ENCODE measurements at places on chromosomes 3 and 15.
A peak's percentile ranks its signal among the peaks of the same experiment; 100 is the strongest.

DNA sequence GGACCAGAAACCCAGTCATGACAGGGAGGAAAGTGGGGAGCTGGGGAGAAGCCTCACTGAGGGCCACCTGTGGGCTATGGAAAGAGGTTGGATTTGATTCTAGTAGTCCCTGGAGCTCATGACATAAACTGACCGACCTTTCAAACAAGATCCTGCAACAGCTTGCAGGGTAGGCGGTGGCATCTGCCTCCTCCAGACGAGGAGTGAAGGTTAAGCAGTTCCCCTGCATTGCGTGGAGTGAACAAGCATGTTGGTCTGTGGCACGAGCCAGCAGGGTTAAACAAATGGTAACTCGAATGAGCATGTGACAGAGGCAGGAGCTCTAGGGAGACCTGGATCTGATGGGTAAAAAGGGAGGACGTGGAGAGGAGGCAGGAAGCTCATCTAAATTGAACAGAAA is 12.7 kb downstream of the TGM4 start:
- DNase-seq = no peak

GRCh38 chr3:106792716-106793115 is 584.5 kb upstream of the CCDC54 start:
- DNase-seq = no peak

DNA sequence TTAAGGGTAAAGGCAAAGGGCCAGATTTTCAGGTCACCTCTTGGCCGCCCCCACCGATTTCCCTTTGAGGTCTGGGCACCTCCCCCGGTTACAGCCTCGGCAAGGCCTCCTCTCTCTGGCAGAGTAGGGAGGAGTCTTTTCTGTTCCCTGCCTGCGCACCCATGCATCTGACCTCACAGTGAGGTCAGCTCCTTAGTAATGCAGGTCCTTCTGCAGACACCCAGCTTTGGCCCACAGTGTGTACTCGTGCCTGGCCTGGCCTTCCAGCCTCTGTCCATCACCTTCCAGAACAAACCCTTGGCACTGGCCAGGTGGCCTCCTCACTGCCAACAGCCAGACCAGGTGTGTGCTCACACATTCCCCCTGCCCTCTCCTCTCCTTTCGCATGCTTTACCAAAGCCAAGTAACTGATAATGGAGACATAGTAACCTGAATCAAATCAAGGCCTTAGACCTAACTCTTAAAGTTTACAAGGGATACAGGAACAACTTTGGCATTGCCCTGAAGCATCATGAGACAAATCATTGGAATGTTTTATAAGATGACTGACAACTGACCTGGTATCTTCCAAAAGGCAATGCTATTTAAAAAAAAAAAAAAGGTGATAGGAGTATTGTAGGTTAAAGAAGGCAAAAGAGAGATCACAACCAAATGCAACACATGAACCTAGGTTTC is 61.3 kb downstream of the CORO2B start:
- no peak for DNase-seq

- no peak for DNase-seq
Measured at GRCh38 chr3:64352639-64352992, 127.3 kb upstream of the PRICKLE2 start.

DNA sequence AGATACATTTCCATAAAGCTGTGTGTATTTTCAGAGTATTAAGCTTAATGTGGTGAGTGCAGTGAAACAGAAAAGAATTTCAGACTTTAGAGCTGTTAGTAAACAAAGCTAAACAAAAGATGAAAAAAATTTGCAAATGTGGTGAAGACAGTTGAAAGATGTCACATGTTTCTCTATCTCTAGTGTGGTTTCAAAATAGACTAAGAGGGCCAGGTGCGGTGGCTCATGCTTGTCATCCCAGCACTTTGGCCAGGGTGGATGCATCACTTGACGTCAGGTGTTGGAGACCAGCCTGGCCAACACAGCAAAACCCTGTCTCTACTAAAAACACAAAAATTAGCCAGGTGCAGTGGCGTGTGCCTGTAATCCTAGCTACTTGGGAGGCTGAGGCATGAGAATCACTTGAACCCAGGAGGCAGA is 466.0 kb upstream of the NR2F2 start:
- peak; percentile 65 for DNase-seq
